BE2C (cell line): ENCODE measurements at places on chromosomes 1 and 21.

DNA sequence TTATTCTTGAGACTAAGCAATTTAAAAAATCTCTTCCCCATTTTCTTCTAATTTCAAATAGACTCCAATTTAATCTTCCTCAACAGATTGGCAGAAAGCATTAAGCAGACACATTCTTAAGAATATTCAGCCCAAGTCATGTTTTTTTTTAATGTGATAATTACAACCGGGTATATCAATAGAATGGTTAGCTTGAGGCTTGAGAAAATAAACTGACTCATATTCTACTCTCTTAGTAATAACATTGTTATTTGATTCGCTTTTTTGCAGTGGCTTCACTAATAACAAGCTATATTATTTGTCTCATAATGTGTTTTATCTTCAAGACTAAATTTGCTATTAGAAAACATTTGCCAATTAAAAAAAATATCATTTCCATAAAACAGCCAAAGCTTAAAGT lies 488.6 kb upstream of the RGS18 start:
- no peak for DNase-seq

- DNase-seq, result no peak
Measured at GRCh38 chr1:117894078-117894477, 35.3 kb downstream of the GDAP2 start.

DNA sequence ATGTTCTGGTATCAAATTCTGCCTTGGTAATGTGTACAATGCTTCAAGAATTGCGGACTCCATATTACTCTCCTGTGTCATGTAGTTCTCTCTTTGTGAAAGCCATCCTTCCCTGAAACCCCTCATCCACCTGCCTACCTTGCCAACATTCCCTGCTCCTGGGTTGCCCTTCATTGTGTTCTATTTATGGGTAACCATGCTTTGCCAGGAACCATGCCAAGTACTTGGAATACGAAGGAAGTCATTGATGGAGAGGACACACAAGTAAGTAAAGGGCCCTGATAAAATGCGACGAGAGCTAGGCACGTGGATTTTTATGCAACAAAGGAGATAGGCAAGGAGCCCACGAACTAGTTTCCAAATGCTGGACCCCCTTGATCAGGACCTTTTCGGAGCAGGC lies 300.8 kb downstream of the DISC1 start:
- no peak for DNase-seq

DNA sequence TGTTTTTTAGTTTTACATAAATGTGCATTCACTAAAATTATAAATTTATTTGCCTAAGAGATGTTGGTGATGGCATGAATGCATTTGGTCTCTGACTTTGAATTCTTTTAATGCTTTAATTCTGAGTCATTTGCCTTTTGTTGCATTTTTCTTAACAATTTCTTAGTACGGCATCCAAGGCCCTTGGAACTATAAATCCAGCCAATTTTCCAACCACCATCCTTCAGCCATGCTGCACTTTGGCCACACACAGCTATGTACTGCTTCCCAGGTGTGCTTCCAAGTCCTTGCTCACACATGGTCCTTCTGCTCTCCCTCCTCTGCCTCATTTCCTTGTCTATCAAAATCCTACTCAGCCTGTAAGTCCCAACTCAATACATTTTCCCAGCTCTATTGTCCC lies 161.0 kb downstream of the DHRS3 start:
- DNase-seq, result no peak

- DNase-seq, result no peak
Measured at GRCh38 chr1:169550294-169550693, 36.0 kb downstream of the F5 start.
